Activated CD4-positive, alpha-beta T cell treated with anti-CD3 and anti-CD28 coated beads, Interleukin-2, amount 50 U/mL, for 48 hours (primary cell): ENCODE measurements at places on chromosomes 11 and 22.

DNA sequence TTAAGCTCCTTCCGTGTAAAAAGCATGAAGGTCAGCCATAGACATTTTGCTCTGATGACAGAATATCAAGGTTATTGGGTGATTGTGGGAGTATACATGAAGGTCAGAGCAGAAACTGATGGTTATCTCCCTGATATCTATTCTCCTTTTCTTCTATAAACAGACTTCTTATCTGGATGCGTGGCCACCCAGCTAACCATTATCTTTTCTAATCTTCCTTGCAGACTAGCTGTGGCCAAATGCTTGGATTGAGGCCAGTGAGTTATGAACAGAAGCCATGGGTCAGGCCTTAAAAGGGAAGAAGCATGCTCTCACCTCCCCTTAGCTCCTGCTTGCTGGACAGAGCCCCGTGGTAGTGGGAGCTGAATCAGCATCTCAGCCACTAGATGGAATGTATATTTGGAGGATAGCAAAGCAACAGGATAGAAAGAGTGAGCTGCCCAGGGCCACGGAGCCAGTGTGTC lies 31.3 kb upstream of the LRRC55 start:
- no peak for DNase-seq

DNA sequence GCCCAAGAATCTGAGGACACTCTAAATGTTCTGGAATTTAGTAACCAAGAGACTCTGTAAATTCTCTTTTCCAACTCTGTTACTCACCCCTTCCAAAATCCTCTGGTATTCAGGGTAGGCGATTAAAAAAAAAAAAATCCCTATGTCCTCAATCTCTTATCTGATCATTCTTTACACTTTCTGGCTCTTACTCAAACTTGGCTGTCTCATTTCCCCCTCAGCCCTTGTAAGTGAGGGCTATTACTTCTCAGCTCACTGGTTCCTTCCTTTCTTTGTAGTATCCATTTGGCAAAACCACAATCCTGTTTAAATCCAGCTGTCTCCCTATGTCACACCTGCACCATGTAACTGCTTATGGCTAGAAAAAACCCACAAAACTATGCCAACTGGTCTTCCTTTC lies 12.7 kb upstream of the MSANTD2 start:
- DNase-seq = no peak

- no peak for DNase-seq
Observed at GRCh38 chr11:100866453-100866852, 179.4 kb downstream of the ARHGAP42 start.

- DNase-seq = no peak
Observed at GRCh38 chr11:132559331-132560036, 972.8 kb downstream of the OPCML start.

DNA sequence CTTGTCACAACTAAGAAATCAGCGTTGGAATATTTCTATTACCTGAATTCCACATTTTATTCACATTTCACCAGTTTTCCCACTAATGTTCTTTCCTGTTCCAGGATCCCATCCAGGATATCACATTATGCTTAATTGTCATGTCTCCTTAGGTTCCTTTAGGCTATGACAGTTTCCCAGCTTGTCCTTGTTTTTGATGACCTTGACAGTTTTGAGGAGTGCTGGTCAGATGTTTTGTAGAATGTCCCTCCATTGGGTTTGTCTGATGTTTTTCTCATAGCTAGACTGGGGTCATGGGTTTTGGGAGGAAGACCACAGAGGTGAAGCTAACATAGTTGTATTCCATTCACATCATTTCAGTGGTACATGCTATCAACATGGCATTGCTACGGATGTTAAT lies 80.8 kb upstream of the HEPHL1 start:
- no peak for DNase-seq
